Gastrocnemius medialis (tissue), 4 donors: ENCODE measurements at places on chromosomes 3 and 15.

DNA sequence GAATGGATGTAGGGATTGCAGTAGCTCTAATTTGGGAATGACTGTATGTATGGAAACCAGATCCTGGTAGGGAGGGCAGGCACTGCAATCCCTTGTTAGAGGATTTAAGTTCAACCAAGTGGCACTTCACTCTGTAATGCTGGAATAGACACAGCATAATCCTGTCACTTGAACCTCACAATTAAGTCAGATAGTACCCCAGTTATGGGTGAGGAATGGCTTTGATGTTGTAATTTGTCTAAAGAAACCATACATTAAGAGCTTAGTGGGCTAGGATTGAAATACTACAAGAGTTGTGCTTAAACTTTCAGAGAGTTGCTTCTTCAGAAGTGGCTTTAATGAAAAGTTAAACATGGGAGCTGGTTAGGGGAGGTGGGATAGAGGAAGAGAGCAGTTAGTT lies 9.3 kb downstream of the RAB7A start:
- DNase-seq, result no peak

DNA sequence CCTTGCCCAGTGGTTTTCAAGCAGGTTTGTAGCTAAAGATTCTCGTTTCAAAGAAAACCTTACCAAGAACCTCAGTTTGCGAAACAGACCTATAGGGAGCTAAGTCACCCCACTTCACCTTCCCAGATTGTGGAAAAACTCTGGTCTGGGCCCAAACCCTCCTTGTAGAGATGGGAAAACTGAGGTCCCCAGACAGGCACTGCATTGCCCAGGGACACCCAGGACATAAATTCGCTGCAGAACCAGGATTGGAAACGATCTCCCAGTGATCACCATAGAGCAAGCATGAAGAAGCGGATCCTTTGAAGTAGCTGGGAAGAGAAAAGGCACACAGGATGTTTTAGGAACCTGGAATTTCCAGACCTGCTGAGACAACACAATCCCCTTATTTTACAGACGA lies 85.6 kb upstream of the PIAS1 start:
- DNase-seq, result no peak

DNA sequence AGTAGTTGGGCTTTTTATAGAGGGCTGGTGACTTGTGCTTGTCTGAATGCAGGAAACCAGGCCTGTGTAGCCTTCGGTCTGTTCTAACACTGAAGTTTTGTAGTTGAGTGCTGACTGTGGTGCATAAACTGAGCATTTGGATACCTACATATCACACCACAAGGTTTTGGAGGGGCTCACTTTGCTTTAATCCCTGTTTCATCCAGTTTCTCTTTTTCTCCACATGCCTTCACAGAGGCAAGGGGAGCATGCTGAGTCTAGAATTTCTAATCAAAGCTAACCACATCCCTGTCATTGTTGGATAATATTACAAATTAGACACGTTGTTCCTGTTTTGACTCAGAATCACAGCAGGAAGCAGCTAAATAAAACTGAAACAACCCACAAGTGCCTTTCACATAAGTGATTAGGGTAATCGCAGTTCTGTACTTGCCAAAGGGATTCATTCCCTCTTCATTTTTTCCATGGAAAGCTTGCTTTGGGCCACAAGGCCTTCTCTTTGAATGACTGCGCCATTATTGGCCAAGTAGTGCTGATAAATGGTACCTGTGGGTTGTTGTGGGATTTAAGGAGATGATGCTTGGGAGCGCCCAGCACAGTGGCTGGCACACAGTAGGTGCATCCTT lies 48.9 kb downstream of the TGFBR2 start:
- no peak for DNase-seq

DNA sequence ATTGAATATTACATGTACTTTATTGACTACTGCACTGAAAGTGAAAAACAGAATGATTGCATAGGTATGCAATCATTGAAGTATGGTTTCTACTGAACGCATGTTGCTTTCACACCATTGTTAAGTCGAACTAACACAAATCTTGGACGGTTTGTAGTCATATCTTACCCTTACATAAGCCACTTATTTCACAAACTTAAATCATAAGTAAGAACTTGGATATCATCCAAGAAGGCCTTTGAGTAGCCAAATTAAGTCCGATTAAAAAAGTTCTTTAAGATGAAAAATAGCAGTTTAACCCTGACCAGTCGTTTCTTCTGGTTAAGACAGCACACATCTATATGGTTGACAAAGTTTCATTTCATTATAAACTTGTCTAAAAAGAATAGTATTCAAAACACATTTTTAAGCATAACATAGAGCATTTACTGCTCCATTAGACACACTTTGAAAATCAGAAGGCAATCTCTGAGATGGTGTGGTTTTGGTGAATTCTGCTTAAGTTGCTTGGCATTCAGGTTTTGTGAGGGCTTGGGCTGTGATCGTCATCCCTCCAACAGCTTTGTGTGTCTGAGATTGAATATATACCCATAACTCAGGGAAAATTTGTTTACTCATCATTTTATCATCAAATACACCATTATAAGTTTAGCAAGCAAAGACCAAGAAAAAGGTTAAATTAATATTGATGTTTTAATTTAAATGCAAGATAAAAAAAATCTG lies 92.2 kb downstream of the NFKBIZ start:
- no peak for DNase-seq

DNA sequence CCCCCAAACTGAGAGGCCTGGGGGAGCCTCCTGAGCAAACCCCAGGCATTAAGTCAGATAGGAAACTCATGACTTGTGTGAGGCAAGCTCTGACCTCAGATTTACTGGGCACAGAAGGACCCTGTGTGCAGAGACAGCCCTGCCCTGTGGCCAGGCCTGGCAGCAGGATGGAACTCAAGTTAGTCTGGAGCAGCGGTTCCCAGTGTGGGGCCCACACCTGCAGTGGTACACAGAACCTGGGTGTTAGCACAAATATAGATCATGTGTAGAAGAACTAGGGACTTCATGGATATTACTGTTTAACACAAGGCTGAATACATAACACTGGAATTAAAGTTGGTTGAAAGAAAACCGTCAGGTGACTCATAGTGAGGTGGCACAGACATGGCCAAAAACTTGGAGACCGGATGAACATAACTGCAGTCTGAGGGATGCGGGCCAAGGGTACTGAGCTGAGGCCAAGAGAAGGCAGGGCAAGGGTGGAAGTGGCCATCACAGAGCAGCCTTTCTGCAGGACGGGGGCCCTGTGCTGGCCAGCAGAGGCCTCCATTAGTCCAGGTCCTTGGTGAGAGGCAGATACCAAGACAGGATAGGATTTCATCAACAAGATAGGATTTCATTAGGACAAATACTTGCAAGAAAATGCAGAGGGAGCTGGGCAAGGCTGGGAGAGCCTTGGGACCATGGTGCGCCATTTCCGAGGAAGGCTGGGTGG lies 40.9 kb downstream of the IRAK2 start:
- DNase-seq, result peak; percentile 90

DNA sequence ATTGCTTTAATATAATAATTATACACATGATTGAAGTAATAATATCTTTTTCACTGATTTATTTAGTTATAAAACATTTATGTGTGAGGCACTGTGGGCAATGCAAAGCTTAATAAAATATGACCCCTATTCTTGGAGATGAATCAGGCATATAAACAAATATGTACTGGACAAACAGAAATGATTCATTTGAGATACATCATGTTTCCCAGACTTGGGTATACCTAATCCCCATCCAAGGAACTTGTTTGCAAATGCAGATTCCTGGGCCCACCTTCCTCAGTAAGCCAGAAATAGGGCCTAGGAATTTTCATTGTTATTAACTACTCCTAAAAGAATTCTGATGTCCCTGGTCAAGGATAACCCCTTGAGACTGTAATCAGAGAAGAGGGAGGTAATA lies 184.2 kb downstream of the CHL1 start:
- no peak for DNase-seq

DNA sequence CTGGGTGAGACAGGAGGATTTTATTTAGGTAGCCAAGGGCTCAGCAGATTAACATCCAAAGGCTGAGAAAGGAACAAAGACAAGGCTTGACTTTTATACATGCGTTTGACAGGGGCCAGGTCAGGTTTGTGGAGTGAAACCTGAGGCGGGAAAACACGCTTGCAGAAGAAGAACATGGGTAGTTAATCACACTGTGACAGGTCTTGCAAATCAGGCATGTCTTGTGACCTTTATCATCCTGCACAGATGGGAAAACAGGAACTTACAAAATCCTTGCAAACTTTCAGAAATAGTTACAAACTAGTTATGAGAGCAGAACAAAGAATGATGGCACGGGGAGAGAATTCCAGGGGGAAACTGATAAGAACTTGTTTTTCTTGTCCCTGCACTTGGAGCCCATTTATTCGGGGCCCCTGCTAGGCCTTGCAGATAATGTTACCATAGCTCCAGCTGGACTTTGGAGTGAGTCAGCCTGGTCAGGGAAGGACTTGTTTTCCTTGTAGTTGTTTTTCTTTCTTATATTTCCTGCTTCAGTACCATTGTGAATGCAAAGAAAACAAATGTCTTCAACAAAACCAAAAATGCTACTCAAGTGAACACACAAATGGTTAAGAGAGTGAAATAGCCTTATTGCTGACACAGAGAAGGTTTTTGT lies 965.9 kb upstream of the ROBO1 start:
- no peak for DNase-seq

DNA sequence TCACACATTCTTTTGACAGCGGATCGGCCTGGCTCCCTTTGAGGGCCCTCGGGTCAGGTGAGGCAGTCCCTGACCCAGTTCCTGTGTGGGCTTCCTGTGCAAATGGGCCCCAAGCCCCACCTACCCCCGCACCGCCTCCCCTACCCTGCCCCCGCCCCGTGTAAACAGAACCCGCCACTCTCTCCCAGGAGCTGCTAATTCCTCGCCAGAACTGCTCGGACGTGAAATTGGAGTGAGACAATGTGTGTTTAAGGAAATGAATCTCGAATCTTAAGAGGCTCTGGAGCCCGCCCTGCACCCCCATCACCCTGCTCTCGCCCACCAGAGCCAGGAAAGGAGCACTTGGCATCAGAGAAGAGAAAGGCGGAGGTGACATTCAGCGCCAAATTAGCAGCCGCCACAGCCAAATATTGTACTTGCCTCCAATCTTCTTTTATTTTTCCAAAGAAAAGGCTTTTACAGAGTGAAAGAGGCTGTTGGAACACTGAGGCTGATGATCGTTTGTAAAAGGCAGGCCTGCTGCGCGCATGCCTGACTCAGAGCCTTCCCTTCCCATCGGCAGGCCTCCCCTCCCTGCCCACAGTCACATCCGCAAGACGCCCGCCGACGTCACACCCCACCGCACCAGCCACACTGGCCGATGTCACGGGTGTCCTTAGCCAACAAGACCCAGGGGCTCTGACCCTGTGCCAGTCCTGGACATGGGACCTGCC lies 53.1 kb downstream of the CACNA2D2 start:
- peak; percentile 42 for DNase-seq

DNA sequence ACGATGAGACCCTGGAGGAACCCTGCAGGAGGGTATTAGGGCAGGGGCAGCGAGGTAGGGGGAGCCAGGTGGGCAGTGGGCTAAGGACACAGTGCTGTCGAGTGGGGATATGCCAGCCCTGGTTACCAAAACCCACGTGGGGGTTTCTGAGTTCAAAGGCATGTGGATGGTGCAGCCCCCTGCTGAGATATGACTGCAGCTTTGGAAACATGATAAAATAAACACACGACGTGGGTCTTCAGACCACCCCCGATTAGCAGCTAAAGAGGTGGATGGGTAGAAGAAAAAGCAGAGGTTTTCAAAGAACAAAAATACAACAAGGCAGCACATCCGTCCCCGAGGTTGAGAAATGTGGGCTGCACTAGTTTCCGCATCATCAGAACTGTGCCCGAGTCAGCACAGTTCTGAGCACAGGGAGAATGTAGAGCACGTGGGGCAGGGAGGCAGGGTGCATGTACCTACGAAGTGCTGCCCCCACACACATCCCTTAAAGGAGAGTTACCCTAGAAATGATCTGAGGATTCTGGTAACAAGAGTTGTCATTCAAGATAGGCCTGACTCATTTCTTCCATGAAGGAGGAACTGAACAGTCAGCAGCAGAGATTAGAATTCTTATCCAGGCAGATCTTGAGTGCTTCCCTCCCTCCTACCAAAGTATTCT lies 121.3 kb downstream of the RPLP1 start:
- no peak for DNase-seq

GRCh38 chr3:128338536-128339330 lies 128.0 kb downstream of the DNAJB8 start:
- no peak for DNase-seq

- no peak for DNase-seq
Observed at GRCh38 chr15:94306700-94307650, 75.6 kb downstream of the MCTP2 start.

DNA sequence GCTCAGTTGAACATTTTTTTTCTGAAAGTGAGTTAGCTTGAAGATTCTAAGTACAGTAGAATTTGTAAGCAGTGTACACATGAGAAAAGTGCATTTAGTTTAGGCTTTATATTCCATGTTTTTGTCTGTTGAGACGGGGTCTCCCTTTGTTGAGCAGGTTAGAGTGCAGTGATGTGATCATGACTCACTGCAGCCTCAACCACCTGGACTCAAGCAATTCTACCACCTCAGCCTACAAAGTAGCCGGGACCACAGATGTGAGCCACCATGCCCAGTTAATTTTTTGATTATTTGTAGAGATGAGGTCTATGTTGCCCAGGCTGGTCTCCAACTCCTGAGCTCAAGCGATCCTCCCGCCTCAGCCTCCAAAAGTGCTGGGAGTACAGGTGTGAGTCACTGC lies 5.3 kb upstream of the CSNK1G1 start:
- no peak for DNase-seq

- no peak for DNase-seq
Observed at GRCh38 chr3:186044968-186045367, 63.9 kb downstream of the ETV5 start.

GRCh38 chr3:195111319-195111705 lies 159.6 kb downstream of the XXYLT1 start:
- DNase-seq, result no peak

DNA sequence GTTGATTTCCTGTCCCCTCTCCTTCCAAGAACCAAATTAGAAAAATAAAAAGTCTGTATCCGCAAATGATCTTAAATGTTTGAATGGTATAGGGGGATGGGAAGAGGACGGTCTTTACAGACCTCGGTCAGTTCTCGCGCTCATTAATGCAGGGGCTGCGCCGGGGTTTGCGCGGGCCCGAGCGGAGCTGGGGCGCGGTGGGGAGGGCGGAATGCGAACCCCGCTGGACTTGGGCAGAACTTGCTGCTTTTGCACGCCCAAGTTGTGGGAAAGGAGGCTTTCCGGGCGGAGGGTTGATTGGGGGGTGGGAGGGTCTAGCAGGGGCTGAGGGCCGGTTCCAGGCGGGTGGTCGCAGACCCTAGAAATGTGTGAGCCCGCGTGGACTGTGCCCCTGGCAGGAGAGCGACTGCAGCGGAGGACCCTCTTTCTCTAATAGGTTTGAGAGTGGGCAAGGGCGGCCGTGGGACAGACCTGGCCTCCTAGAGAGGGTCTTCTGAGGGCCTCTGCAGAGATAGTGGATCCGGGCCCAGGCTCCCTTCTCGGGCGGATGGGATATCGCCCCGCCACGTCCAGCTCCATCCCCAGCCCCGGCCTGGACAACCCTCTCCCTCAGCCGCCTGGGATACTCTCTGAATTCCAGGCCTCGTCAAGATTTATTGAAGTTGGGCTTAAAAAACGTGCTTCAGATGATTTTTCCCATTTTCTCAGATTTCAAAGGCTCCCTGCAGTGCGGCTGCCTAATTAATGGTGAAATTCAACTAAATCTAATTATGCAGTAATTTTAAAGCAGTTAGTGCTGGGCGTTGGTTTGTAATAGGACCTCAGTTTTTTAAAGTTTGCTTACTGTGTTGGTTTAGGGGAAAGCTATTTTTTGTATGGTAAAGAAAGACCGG lies 11.3 kb downstream of the NR2F2 start:
- DNase-seq, result no peak

GRCh38 chr3:60053526-60054265 lies 1003.9 kb upstream of the CFAP20DC start:
- no peak for DNase-seq

GRCh38 chr3:124217542-124217941 lies 225.6 kb upstream of the ROPN1 start:
- DNase-seq, result no peak
